ENCODE measurements at places on chromosomes 4 and X. TPM values are rescaled to one million over a fixed set of nuclear protein-coding genes. Genes with fewer than 3 reads are reported as not detected.

GRCh38 chrX:110417128-110417527, 58.5 kb downstream of the RTL9 start:
- H3K27ac ChIP-seq: no peak overlapping the region
- H3K27me3 ChIP-seq: peaks cover 2% of the 10 kb centered on the region
- H3K4me1 ChIP-seq: no peaks in the 10 kb centered on the region
- no peak for DNase-seq
- H3K36me3 ChIP-seq: no peaks in the 10 kb centered on the region

DNA sequence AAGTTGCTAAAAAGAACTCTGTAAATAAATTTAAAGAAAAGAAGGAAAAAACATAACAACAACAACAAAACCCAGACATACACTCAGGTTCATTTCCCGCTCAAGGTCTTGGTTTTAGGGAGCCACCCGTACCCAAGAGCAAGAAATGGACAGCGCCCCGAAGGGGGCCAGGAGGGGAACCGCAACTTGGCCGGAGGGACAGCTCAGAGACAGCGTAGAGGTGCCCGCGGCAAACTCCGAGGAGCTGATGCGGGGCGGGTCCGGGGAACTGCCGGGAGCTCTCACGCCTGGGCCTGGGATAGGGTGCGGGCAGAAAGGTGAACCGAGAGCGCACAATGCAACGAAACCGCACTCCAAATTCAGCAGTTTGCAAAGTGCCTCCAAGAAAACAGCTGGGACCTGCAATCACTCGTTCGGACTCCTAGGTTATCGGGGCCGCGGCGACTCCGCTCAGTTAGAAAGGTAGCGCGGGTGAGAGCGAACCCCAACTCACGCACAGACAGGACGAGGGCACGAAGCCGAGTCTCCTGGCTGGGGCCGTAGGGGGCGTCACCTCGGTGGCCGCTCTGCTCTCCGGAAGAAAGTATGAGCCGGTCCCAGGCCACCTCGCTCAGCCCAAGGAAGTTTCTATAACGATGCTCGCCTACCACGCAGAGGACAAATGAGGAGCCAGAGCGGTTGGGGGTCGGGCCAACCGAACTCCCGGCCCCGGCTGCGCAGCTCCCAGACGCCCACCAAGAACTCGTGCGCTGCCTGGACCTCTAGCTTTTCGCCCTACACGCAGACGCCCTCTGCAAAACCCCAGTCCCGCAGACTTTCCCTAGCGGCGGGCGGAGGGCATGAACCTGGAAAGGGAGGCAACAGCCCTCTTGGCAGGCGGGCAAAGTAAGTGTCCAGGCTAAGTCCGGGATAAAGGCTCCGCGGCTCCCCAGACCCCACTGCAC, 1.4 kb downstream of the NDNF start:
- no peak overlapping the region for H3K27ac ChIP-seq
- peaks cover 41% of the 10 kb centered on the region for H3K27me3 ChIP-seq
- no peaks in the 10 kb centered on the region for H3K36me3 ChIP-seq
- H3K4me1 ChIP-seq: peaks cover 23% of the 10 kb centered on the region
- no peak for DNase-seq
- H3K4me3 ChIP-seq: peak overlapping the region; percentile 29

GRCh38 chr4:107269175-107269574, 233.1 kb upstream of the DKK2 start:
- no peaks in the 10 kb centered on the region for H3K27me3 ChIP-seq
- no peaks in the 10 kb centered on the region for H3K36me3 ChIP-seq
- no peak overlapping the region for H3K27ac ChIP-seq
- no peak for DNase-seq
- no peak overlapping the region for H3K4me3 ChIP-seq
- H3K4me1 ChIP-seq: no peaks in the 10 kb centered on the region

DNA sequence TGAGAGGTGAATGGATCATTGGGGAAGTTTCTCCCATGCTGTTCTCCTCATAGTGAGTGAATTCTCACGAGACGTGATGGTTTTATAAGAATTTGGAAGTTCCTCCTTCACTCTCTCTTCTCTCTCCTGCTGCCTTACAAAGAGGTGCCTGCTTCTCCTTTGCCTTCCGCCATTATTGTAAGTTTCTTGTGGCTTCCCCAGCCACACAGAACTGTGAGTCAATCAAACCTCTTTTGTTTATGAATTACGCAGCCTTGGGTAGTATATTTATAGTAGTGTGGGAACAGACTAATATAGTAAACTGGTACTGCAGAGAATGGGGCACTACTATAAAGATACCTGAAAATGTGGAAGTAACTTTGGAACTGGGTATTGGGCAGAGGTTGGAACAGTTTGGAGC, 7.8 kb upstream of the CTAG2 start:
- DNase-seq: no peak
- H3K27ac ChIP-seq: no peak overlapping the region
- H3K4me1 ChIP-seq: no peaks in the 10 kb centered on the region
- H3K27me3 ChIP-seq: no peaks in the 10 kb centered on the region
- H3K36me3 ChIP-seq: no peaks in the 10 kb centered on the region

DNA sequence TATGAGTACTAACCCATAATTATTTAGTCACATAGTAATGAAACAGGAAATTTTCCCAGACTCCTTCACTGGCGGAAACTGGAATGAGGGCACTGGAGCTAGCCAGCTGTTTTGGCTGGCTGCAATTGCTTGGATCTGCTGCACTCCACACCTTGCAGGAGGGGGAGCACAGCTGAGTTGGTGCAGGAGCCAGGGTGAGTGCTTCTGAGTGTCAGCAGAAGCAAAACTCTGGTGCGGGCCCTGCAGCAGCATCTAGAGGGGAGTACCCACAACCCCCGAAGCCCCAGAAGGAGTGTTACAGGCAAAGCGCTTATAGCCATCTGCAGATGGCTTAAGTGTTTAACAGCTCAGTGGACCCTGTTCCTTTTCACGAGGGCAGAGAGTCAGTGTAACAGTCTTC, 96.1 kb downstream of the RPA4 start:
- no peak overlapping the region for H3K27ac ChIP-seq
- no peak for DNase-seq
- H3K4me3 ChIP-seq: no peak overlapping the region
- H3K4me1 ChIP-seq: no peaks in the 10 kb centered on the region
- H3K36me3 ChIP-seq: no peaks in the 10 kb centered on the region
- H3K27me3 ChIP-seq: no peaks in the 10 kb centered on the region

- no peak for DNase-seq
- no peaks in the 10 kb centered on the region for H3K27me3 ChIP-seq
- no peaks in the 10 kb centered on the region for H3K36me3 ChIP-seq
- H3K4me1 ChIP-seq: peaks cover 36% of the 10 kb centered on the region
- peak overlapping the region; percentile 69 for H3K27ac ChIP-seq
- no peak overlapping the region for H3K4me3 ChIP-seq
These were observed 372.0 kb upstream of the GATB start for GRCh38 chr4:152132776-152133175.

- H3K27ac ChIP-seq: no peak overlapping the region
- H3K4me3 ChIP-seq: no peak overlapping the region
- H3K36me3 ChIP-seq: no peaks in the 10 kb centered on the region
These were observed 11.5 kb downstream of the PPARGC1A start for GRCh38 chr4:23878246-23878891.

- no peak overlapping the region for H3K27ac ChIP-seq
- no peak for DNase-seq
- H3K36me3 ChIP-seq: no peaks in the 10 kb centered on the region
- H3K27me3 ChIP-seq: no peaks in the 10 kb centered on the region
- H3K4me3 ChIP-seq: no peak overlapping the region
These were observed 1222.2 kb downstream of the STIM2 start for GRCh38 chr4:28082686-28083390.

DNA sequence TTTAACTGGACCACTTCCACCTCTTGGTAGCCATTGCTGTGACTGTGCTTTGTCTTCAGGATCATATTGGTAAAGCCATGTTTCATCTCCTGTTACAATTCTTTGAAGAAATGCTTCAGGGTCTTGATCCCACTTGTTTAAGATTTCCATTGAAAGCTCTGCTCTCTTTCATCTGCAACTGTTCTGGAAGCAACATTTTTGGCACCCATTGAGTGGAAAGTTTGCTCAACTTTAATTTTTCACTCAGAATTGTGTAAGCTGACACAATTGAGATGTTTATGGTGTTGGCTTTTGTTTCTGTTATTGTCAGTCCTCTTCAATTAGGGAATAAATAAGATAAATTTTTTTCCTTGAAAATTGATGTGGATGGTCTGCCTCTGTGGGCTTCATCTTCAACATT, 237.4 kb downstream of the MAPK10 start:
- no peaks in the 10 kb centered on the region for H3K4me1 ChIP-seq
- no peaks in the 10 kb centered on the region for H3K36me3 ChIP-seq
- H3K27me3 ChIP-seq: no peaks in the 10 kb centered on the region
- no peak for DNase-seq
- no peak overlapping the region for H3K4me3 ChIP-seq

GRCh38 chrX:43313035-43313434, 343.1 kb upstream of the MAOA start:
- no peaks in the 10 kb centered on the region for H3K4me1 ChIP-seq
- H3K36me3 ChIP-seq: no peaks in the 10 kb centered on the region
- H3K27me3 ChIP-seq: no peaks in the 10 kb centered on the region

The PARM1 gene
- 27.2 TPM for total RNA-seq

The ADH7 gene
- not detected for total RNA-seq

The RBM41 gene
- 12.4 TPM for total RNA-seq
